Left ventricle myocardium inferior (tissue), 1 donor: ENCODE measurements at places on chromosomes 3 and 15.
A peak's percentile ranks its signal among the peaks of the same experiment; 100 is the strongest.

DNA sequence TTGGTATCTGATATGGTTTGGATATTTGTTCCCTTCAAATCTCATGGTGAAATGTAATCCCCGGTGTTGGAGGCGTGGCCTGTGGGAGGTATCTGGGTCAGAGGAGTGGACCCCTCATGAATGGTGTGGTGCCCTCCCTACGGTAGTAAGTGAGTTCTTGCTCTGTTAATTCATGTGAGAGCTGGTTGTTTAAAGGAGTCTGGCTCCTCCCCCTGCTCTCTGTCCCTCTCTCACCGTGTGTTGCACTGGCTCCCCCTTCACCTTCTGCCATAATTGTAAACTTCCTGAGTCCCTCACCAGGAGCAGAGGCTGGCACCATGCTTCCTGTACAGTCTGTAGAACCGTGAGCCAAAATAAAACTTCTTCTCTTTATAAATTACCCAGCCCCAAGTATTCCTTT lies 246.9 kb upstream of the AGTR1 start:
- no peak for DNase-seq

GRCh38 chr3:58833491-58833890 lies 166.9 kb upstream of the FAM3D start:
- no peak for DNase-seq

- DNase-seq, result no peak
Measured at GRCh38 chr15:95266451-95267061, 1035.2 kb downstream of the MCTP2 start.

GRCh38 chr3:31908391-31909097 lies 72.5 kb downstream of the OSBPL10 start:
- DNase-seq, result no peak

- DNase-seq, result no peak
Measured at GRCh38 chr3:12901623-12902045, 60.3 kb upstream of the RPL32 start.

GRCh38 chr3:168116279-168116678 lies 20.6 kb upstream of the GOLIM4 start:
- peak; percentile 57 for DNase-seq

GRCh38 chr3:156751461-156752025 lies 74.6 kb upstream of the LEKR1 start:
- DNase-seq, result peak; percentile 31

GRCh38 chr15:59154243-59154642 lies 49.3 kb downstream of the CCNB2 start:
- no peak for DNase-seq

DNA sequence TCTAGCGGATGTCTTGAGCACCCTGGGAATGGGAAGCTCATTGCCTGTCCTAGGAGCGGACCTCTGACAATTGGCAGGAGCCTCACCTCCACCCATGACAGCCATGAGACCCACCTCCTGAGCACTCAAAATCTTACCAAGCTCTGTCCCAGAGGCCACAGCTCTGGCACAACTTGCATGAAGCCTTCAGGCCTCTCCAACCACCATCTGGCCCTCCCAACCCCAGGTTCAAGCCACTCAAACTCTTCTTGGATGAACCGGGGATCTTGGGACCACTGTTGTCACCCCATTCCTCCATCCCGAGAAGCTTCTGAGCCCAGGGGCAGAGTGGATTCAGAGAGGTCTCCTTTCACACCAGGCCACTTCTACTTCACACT lies 1.5 kb downstream of the VIPR1 start:
- DNase-seq, result no peak

- no peak for DNase-seq
Measured at GRCh38 chr15:74233851-74234597, 2.1 kb upstream of the CCDC33 start.

GRCh38 chr3:66577426-66578203 lies 76.8 kb upstream of the LRIG1 start:
- no peak for DNase-seq

GRCh38 chr15:77420610-77421369 lies at the start of gene HMG20A:
TSS of gene HMG20A (plus strand) at chr15:77420888. CDS start at chr15:77458408, 37,520 bp downstream.
- DNase-seq, result peak; percentile 51

- DNase-seq, result no peak
Measured at GRCh38 chr3:94159062-94159828, 96.4 kb downstream of the NSUN3 start.

DNA sequence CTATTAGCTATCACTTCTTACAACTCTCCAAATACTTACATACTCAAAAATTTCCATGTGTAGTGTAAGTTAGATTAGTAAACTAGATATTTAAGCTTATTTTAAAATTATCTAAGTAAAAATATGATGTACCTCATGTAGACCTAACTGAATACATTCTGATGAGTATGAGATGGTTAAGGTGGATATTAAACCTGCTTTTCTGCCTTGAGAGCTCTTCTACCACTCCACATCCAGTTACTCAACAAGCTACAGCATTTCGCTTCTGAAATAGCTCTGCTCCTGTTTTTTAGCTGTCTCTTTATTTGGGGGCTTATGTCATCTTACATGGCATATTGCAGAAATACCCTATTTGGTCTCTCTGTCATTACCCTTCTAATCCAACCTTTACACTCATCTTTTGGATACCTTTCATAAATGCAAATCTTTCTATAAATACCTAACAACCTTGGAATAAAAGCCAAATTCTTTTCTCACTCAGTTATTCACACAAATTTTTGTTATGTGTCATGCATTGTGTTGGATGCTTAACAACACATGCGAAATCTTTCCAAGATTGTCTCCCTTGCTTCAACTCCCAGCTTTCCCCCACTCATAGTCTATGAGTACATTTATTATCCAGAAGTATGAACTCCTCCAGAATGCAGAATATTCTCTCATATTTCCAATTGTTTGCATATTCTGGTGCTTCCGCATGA lies 92.0 kb downstream of the ALCAM start:
- no peak for DNase-seq

DNA sequence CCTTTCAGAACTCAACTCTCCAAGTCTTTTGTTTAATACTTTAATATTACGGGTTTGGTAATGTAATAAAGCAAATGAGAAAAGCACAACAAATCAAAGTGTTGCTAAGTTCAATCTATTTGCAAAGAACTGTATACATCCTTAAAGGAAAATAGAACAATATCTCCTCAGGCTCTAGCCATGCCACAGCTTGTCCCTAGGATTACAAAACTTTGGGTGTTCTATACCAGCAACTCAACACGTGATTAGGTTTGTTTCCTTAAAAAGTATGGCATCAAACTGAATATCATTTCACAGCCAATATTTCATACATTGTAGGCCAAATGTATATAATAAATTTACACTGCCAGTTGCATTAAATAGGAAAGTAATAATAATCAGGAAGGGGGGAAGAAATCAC lies 418.6 kb upstream of the MDFIC2 start:
- no peak for DNase-seq

- DNase-seq, result no peak
Measured at GRCh38 chr3:31645256-31645655, 112.5 kb downstream of the STT3B start.

DNA sequence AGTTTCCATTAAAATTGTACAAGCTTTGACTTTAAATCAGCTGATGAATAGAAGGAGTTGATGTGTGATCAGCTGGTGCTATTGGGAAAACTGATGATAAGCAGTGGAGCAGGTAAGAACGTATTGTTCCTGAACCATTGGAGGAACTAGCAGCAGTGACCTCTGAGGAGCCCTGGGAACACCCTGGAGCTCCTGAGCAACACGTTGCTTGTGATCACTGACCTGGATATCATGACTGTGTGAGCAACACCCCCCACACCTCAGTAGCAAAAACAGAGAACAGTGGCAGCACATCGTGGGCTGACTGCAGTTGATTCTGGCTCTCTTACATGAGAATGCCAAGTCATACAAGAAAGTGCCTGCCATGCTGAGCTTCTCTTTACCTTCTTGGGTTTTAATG lies 72.9 kb downstream of the BLM start:
- DNase-seq, result no peak
